CD4-positive, alpha-beta T cell treated with Interleukin-15 for 1 hour (primary cell): ENCODE measurements at places on chromosomes 3 and 15.

- DNase-seq = no peak
Observed at GRCh38 chr15:100221471-100222348, 120.1 kb downstream of the ADAMTS17 start.

DNA sequence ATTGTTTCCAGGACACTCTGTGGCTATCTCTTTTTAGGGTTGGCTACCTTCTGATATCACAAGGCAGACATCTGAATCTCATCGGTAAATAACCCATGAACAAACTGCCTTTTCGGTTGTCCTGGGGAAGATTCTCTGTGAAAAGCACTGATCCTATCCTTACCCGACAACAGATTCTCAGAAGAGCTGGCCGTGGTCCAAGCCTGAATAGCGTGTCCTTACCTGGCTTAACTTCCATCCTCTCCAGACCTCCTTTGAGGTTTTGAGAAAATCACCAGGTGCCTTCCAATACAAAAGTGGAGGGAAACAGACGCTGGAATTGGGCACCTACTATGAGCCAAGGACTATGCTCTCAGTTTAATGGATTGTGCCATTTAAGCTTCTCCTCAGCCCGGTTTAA, 87.4 kb upstream of the ARHGEF3 start:
- no peak for DNase-seq

GRCh38 chr3:104582092-104582491, 784.6 kb upstream of the ALCAM start:
- no peak for DNase-seq

DNA sequence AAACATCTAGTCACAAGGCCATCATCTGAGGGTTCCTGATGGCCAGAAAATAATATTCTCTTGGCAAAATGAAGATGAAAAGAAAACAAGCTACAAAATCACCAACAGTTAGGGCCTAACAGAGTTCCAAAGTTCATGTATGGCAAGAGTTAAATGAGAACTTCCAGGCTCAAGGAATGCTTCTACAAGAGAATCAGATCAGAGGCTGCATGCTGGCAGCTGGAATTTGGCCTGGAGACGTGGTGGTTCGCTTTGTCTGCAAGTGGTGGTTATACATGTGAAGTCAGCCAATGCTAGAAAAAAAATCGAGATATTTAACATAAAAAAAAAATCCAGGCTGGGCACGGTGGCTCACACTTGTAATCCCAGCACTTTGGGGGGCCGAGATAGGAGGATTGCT, 5.6 kb downstream of the SIAH2 start:
- no peak for DNase-seq

GRCh38 chr15:92336419-92336987, 57.2 kb upstream of the ST8SIA2 start:
- no peak for DNase-seq

- DNase-seq = no peak
Observed at GRCh38 chr15:59367022-59367451, 5.6 kb downstream of the MYO1E start.

GRCh38 chr3:75140904-75141615, 523.1 kb upstream of the FRG2C start:
- DNase-seq = no peak

DNA sequence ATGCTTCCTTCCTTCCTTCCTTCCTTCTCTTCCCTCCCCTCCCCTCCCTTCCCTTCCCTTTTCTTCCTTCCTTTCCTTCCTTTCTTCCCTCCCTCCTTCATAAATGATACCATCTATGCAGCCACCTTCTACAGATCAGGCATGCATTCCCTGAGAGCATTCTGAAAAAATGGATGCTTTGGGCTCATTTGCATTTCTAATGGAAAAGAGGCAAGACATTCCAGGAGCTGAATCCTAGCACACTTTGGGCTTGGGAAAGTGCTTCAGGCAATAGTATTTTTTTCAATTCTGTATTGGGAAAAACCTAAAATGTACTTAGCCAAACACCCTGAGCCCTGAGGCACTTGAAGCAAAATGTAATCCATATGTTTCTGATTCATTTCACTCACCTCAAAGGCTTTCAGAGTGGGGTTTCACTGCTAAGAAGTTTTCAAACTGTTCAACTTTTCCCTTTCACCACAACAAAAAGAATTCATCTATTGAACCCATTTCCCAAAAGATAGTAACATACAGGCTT, 220.1 kb upstream of the RORA start:
- DNase-seq = no peak

DNA sequence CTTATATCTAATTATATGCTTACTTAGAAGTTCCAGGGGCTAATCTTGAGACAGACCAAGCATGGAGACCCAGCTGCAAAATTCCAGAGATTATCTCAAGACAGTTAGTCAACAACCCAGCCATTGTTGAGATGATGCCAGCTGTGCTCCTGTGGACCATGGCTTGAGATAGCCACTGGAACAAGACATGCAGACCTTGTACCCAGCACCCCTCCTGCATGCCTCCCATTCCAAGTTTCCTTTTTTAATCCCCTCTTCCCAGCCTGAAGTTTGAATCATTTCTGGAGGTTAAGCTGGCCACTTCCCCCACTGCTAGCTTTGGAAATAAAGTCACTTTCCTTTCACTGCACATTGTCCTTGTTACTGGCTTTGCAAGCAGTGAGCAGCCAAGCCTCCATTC, 53.8 kb downstream of the IMPG2 start:
- DNase-seq = no peak

GRCh38 chr15:95680728-95681127, 649.8 kb upstream of the NR2F2 start:
- no peak for DNase-seq

DNA sequence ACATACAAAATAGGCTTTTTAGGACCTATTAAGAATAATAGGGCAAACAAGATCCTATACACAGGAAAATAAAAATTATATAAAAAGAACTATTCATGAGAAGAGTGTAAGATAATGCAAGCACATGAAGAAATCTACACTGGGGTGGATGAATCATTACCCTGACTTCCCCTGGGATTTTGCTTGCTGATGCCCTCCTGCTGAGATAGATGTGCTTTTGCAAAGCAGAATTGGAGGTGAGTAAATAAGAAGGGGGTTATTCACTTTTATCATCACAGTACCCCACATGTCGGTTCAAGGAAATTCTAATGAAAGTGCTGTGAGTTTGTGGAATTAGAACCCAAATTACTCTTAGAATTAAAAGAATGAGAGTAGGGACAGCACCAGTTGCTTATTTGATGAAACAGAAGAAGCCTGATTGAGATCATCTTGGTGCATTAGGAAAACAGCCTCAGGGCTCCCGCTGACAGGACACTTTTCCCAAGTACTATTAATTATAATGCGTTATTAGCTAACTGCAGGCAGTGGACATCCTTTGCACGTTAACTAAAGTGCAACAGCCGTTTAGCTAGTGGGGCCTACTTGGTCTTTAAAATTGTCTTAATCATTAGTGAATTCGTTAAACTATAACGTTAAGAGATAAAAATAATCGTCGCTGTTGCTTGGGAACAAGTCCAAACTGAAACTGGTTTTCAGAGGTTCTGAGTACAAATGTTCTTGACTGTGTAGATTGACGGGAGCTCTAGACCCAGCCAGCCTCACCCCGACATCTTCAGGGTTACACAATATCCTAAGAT, 48.4 kb downstream of the SLC2A2 start:
- no peak for DNase-seq
